ENCODE measurements at places on chromosomes 1 and 21.
A peak's percentile ranks its signal among the peaks of the same experiment; 100 is the strongest.

DNA sequence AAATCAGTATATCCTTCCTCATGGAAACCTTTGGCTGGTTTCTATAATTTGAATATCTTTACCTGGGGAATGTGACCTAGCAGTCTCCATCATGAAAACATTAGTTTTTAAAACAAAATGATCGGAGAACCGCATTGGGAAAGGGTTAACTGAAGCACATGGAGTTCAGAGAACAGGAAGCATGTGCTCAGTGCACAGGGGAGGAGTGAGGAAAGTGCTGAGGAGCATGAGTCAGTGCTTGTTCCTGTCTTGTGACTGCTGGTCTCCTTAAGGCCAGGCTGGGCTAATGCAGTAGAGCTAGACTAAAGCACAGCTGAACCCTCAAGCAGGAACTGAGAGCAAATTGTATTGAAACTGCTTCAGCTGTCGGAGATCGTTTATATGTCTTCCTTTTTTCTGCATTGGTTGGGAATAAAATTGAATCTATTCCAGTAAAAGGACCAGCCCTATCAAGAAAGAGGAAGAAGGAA, 5.8 kb downstream of the IFI16 start:
- H3K27me3 ChIP-seq: no peaks in the 10 kb centered on the region
- no peak for DNase-seq
- peak overlapping the region; percentile 47 for H3K27ac ChIP-seq

GRCh38 chr1:40740039-40740996, 43.3 kb upstream of the KCNQ4 start:
- no peak for DNase-seq
- peaks cover 17% of the 10 kb centered on the region for H3K4me1 ChIP-seq
- no peak overlapping the region for H3K27ac ChIP-seq
- H3K36me3 ChIP-seq: peaks cover 51% of the 10 kb centered on the region

- H3K4me3 ChIP-seq: no peak overlapping the region
- H3K4me1 ChIP-seq: no peaks in the 10 kb centered on the region
- no peak overlapping the region for H3K27ac ChIP-seq
- no peak for DNase-seq
- no peaks in the 10 kb centered on the region for H3K36me3 ChIP-seq
- peaks cover 4% of the 10 kb centered on the region for H3K27me3 ChIP-seq
Observed at GRCh38 chr1:234149217-234149616, 224.0 kb upstream of the COA6 start.

GRCh38 chr21:29302359-29302875, 3.7 kb downstream of the BACH1 start:
- H3K27ac ChIP-seq: peak overlapping the region; percentile 72
- H3K27me3 ChIP-seq: no peaks in the 10 kb centered on the region
- H3K4me3 ChIP-seq: peak overlapping the region; percentile 53
- H3K4me1 ChIP-seq: peaks cover 78% of the 10 kb centered on the region

DNA sequence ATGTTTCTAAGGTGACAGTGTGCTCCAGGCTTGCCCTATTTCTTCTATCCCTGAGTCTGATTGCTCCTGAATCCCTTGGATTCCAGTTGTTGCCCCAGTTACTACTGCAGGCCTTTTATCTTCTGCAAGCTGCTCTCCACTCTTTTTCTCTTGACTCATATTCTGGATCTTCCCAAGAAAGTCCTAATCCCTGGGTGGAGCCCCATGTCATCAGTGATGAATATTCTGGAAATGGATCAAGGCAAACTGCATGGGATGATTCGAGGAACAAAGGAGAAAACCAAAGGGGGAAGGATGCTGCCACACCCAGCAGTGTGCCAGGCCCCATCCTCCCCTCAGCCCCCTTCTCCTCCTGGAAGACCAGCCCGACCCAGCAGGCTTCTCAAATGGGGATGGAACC, 63.3 kb upstream of the ATP2B4 start:
- H3K36me3 ChIP-seq: no peaks in the 10 kb centered on the region
- H3K4me1 ChIP-seq: peaks cover 22% of the 10 kb centered on the region
- H3K4me3 ChIP-seq: no peak overlapping the region
- no peak for DNase-seq
- H3K27ac ChIP-seq: no peak overlapping the region

DNA sequence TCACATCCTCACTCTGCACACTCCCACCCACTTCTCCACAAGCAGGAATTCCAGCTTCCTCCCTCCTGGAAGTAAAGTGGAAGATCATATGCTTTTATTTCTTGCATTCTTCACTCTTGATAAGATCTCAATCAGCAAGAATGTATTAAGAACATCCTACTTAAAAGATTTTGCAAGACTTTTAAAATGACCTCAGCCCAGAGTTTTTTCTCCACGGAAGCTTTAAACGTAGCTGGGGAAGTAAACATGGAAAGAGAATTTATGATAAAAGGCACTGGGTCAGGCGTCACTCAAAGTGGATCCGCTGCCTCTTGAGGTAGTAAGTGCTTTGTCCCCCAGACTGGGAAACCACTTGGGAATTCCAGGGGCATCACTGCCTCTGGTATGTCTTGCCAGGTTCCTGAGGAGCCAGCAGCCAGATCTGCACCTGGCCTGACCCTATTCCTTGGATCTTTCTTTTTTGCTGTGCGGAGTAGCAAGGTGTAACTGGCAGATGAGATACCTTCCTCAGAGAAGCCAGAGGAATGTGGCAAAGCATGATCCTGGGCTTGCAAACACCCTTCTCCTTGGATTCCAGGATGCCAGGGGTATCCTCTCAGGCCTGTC, 33.9 kb downstream of the CDK18 start:
- H3K36me3 ChIP-seq: no peaks in the 10 kb centered on the region
- no peak overlapping the region for H3K4me3 ChIP-seq
- H3K27me3 ChIP-seq: peaks cover 26% of the 10 kb centered on the region
- H3K4me1 ChIP-seq: peaks cover 2% of the 10 kb centered on the region
- no peak for DNase-seq

- peaks cover 40% of the 10 kb centered on the region for H3K4me1 ChIP-seq
- peak overlapping the region; percentile 88 for H3K4me3 ChIP-seq
- no peaks in the 10 kb centered on the region for H3K27me3 ChIP-seq
- H3K36me3 ChIP-seq: peaks cover 14% of the 10 kb centered on the region
- H3K27ac ChIP-seq: peak overlapping the region; percentile 21
Observed at GRCh38 chr1:43359696-43360095, 915 bp downstream of the CDC20 start.

DNA sequence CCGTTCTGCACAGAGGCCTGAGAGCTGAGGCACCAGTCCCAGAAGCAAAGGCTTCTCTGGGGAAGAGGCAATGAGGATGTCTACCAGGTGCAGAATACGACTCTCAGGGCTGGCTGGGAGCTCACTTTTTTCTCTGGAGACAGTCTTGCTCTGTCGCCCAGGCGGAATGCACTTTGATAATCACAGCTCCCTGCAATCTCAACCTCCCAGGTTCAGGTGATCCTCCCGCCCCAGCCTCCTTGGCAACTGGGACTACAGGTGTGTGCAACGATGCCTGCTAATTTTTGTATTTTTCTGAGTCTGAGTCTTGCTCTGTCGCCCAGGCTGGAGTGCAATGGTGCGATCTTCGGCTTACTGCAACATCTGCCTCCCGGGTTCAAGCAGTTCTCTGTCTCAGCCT, 17.6 kb downstream of the NADK start:
- no peak overlapping the region for H3K27ac ChIP-seq
- no peak overlapping the region for H3K4me3 ChIP-seq
- no peaks in the 10 kb centered on the region for H3K27me3 ChIP-seq

DNA sequence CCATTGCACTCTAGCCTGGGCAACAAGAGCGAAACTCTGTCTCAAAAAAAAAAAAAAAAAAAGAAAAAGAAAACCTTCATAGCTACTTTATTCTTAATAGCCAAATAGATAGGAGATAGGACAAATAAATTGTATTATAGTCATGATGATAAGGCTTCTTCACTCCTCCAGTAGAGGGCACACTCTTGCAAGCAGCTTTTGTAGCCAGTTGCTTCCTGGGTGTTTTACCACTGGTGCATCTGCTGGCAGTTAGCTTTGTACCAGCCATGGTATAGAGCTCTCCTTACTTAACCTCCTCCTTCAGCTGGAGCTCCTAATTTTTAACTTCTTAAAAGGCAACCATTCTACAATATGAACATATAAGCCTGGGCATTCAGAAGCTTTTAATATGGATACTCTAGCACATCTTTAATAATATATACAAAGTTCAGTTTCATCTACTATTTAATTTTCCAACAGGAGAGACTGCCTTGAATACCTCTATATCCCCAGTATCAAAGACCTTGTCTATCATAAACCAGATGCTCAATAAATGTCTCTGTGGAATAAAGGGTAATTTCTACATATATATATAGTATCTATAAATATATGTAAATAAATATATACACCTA, 35.8 kb downstream of the EVI5 start:
- no peak overlapping the region for H3K27ac ChIP-seq
- H3K4me1 ChIP-seq: peaks cover 13% of the 10 kb centered on the region
- H3K4me3 ChIP-seq: no peak overlapping the region
- H3K27me3 ChIP-seq: no peaks in the 10 kb centered on the region
- no peaks in the 10 kb centered on the region for H3K36me3 ChIP-seq

- no peaks in the 10 kb centered on the region for H3K4me1 ChIP-seq
- H3K27ac ChIP-seq: no peak overlapping the region
- no peak for DNase-seq
- peaks cover 25% of the 10 kb centered on the region for H3K36me3 ChIP-seq
- H3K27me3 ChIP-seq: no peaks in the 10 kb centered on the region
Observed at GRCh38 chr1:93132638-93133037, 47.6 kb downstream of the TMED5 start.

- H3K27me3 ChIP-seq: no peaks in the 10 kb centered on the region
- H3K27ac ChIP-seq: no peak overlapping the region
- no peaks in the 10 kb centered on the region for H3K4me1 ChIP-seq
- no peak overlapping the region for H3K4me3 ChIP-seq
- no peak for DNase-seq
Observed at GRCh38 chr21:15444118-15444960, 285.4 kb upstream of the USP25 start.

DNA sequence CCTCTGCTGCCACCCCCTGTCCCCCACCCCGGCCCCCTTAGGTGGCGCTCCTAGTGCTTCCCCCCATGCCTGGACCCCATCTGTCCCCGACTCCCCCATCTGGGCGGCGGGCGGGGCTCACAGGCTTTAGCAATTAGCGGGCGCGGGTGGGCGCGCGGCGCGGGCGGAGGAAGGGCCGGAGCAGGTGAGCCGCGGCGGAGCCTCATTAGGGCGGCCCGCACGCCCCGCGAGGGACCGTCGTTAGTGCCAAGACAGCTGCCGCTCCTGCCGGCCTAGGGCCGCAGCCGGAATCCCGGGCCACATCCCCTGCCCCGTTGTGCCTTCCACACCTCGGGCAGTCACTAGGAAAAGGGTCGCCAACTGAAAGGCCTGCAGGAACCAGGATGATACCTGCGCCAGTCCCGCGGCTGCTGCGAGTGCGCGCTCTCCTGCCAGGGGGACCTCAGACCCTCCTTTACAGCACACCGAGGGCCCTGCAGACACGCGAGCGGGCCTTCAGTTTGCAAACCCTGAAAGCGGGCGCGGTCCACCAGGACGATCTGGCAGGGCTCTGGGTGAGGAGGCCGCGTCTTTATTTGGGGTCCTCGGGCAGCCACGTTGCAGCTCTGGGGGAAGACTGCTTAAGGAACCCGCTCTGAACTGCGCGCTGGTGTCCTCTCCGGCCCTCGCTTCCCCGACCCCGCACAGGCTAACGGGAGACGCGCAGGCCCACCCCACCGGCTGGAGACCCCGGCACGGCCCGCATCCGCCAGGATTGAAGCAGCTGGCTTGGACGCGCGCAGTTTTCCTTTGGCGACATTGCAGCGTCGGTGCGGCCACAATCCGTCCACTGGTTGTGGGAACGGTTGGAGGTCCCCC, 7.6 kb downstream of the OLIG2 start:
- no peaks in the 10 kb centered on the region for H3K36me3 ChIP-seq
- DNase-seq: no peak
- peaks cover 7% of the 10 kb centered on the region for H3K4me1 ChIP-seq
- H3K27ac ChIP-seq: no peak overlapping the region
- no peak overlapping the region for H3K4me3 ChIP-seq

GRCh38 chr1:5865774-5866173, 126.5 kb downstream of the NPHP4 start:
- DNase-seq: no peak
- no peaks in the 10 kb centered on the region for H3K27me3 ChIP-seq
- no peaks in the 10 kb centered on the region for H3K4me1 ChIP-seq

DNA sequence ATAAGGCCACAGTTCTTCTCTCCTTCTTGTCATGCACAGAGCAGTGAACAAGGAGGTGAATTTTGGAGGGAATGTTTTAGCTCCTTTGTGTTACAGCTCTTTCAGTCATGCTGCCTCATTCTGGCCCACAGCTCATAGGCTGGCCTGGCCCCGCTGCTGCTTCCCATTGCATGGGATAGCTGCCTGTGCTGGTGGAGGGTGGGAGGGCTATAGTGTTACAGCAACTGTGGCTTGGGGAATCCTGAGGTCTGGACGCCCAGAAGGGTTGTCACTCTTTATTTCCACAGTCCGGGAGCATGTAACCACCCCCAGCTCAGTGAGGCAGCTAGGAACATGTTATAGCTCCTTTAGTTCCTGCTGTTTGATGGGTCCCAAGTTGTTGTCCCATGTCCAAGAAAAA, 210.3 kb downstream of the AMY1C start:
- DNase-seq: no peak
- no peak overlapping the region for H3K4me3 ChIP-seq
- no peaks in the 10 kb centered on the region for H3K36me3 ChIP-seq
- no peaks in the 10 kb centered on the region for H3K4me1 ChIP-seq

GRCh38 chr1:67306547-67306946, 1.1 kb upstream of the IL12RB2 start:
- no peaks in the 10 kb centered on the region for H3K36me3 ChIP-seq
- DNase-seq: no peak
- peaks cover 70% of the 10 kb centered on the region for H3K27me3 ChIP-seq

GRCh38 chr1:42128964-42129363, 24.2 kb upstream of the GUCA2B start:
- DNase-seq: no peak
- no peaks in the 10 kb centered on the region for H3K36me3 ChIP-seq
- H3K27me3 ChIP-seq: peaks cover 31% of the 10 kb centered on the region
- H3K4me1 ChIP-seq: no peaks in the 10 kb centered on the region

- DNase-seq: no peak
- peaks cover 8% of the 10 kb centered on the region for H3K4me1 ChIP-seq
- no peak overlapping the region for H3K4me3 ChIP-seq
- peak overlapping the region; percentile 4 for H3K27ac ChIP-seq
Observed at GRCh38 chr1:55156093-55156492, 59.1 kb downstream of the USP24 start.
